NCI-H1694 treated with DMSO at 0.1 percent for 48 hours (cell line): ENCODE measurements at places on chromosomes 3 and 15.
A peak's percentile ranks its signal among the peaks of the same experiment; 100 is the strongest.

DNA sequence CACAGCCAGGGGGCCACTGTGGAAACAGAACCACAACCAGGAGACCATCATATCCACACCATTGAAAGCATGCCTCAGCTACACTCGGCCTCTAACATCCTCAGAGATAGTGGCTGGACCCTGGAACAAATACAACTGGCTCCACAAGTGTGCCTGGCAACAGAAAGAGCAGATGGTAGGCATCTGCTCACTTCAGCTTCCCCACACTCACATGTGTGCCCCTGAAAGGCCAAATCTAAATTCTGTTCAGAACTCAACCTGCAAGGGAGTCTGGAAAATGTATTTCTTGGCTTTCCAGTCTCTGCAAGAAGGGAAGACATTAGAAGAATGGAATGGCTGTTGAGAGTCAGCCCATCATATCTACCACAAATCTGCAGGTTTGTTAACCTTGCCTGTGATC lies 54.7 kb upstream of the CTNNB1 start:
- DNase-seq: no peak

DNA sequence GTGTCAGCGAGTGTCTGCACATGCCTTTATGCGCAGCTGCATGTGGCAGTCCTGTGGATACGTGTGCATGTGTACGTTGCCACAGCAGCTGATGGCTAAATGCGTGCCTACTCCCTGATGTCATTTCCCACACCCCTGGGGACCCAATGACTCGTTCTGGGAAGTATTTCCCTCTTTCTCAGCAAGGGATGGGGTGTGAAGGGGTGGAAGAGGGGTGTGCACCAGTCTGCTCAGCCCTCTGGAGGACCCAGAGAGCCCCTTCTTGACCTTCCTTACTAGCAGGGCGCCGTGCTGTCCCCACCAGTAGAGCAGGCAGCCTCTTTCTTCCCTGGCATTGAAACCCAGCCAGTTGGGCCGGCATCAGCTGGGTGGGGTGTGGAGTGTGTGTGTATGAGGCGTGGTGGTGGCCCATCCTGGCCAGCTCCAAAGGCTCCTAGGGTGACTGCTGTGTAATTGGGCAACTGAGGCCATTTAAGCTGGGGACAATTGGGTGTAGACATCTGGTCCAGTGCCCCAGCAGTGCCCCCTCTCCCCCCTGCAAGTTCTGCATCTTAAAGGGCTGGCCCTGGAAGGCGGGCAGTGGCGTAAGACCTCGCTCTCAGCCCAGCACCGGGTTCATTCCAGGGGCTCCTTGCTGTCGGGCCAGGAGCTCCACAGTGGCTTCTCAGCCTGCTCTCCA lies 19.2 kb downstream of the SNX33 start:
- no peak for DNase-seq

DNA sequence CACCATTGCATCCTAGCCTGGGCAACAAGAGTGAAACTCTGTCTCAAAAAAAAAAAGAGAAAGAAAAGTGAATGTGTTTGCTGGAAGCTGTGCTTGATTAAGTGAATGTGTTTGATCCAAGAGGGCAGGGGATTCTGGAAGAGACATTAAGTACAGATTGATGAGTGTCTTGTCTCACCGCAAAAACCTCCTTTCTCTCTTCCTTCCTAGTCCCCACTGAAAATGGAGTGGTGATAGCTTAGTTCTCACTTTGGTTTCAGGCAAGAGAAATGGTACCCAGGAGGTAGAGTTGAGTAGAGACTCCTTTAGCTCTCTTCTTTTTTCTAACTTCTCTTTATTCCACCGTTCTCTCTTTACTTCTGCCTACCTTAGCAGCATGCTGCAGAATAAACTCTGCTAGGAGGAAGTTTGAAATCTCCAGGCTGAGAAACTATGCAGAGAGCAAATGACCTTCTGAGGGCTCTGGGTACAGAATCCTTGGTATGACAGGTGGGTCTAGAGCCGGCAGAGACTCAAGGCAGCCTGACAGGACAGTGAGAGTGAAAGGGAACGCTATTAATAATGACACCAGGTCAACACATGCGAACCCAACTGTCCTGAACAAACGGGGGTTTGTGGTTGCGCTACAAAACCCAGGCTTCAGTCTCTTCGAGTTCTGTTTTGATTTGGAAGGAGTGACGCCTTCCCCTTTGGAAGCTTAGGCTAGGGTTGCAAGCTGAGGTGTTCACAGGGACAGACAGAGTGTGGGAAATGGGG lies 74.9 kb downstream of the SMAD3 start:
- no peak for DNase-seq

GRCh38 chr3:126321490-126321889 lies 35.7 kb downstream of the KLF15 start:
- DNase-seq: no peak

DNA sequence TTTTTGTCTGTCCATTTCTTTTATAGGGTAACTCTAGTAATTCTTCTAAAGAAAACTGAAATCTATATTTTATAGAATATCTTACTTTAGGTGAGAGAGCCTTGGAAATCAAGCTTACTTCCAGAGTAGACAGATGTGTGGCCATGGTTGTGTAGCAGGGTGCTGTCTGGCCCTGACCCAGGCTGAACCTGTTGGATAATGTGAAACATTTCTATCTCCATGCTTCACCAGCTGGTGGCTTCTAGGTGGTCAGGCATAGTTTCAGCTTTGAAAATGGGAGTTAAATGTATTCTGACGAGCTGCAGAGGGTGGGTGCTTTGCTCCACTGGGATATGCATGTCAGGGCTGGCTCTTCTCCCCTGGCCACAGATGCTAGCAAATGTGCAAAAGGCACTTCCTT lies 20.8 kb upstream of the NR2C2 start:
- DNase-seq: no peak

- DNase-seq: no peak
These were observed 6.2 kb upstream of the SSUH2 start for GRCh38 chr3:8650583-8651416.

DNA sequence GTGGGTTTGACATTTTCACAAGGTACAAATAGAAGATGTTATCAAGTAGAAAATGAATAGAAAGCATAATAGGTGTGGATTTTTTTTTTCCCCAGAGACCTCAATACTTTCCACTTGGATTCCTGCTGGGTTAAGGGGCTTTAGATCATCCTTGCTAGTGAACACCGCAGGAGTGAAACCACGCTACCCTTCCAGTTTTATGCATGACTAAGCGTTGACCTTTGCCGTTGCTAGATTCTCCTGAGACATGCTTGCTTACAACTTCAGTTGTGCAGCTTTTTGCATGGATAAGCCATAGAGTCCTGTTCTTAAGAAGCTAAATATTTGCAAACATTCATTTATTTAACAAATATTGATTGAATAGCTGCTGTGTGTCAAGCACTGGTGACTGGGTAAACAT lies 299.7 kb upstream of the LMCD1 start:
- no peak for DNase-seq

- no peak for DNase-seq
These were observed 153.0 kb upstream of the ARPP21 start for GRCh38 chr3:35486295-35486694.

DNA sequence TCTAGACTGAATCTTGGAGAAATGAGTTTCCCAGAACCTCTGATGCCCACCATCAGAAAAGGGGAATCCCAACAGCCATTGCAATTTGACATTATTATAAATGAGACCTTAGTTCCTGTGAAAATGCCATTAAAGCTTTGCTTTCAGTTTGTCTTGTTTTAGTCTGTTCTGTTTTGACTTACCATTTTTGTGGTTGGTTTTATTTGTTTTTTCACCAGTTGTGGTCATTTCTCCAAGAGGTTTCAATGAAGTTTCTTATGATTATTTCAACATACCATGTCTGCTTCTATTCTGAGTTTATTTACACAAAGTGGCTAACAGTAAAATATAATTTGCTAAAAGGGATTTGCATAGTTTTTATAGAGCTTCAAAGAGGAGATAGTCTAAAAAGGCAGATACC lies 175.0 kb upstream of the MCTP2 start:
- no peak for DNase-seq

DNA sequence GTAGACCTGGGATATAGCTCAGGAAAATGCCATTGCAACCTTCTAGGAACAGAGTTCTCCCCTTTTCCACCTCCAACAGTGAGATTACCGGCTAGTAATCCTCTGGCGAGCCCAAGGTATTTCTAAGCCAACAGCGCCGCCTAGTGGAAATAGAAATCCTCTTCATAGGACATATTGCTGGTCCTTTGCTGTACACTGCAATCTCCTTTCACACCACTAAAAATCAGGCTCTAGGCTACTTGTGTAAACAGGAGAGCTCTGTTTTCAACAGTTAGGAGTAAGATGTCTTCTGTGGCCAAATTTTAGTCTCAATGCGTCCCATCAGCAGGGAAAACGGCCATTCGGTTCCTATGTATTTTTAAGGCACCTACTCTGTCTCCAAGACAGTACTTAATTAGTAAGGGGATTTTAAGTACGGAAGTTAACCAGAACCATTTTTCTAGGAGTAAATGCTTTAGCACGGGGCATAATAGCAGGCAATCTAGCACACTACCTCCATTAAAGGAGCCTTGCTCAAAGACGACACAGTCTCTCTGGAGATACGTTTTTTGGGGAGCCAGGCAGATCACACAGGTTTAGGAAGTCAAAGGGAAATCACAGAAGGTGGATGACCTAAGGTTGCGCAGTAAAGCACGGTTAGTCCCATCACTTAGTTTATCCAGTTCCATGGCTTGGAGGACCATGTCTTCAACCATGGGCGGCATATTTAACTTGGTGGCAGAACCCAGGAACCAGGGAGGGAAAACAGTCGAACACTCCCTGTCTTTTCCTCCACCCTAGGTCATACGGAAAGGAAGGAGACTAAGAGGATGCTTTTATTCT lies 43.8 kb downstream of the NCEH1 start:
- peak; percentile 56 for DNase-seq

DNA sequence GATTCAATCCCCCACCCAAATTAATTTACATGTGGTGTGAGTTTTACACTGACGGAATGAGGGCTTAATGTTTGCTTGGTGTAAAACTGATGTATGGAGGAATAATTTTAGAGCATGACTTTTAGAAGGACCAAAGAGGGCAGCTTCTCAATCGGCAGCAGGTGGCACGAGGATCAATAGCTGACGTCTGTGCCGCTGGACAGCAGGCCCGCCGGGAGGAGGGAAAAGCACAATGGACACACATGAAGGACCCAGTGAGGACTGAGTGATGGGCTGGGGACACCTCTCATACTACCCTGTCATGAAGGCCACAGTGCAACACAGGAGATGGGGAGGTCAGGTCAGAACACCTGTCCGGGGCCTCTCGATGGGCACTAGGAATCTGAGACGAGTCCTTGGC lies 61.4 kb upstream of the NSMCE3 start:
- DNase-seq: no peak

GRCh38 chr15:71294911-71295602 lies 179.8 kb downstream of the THSD4 start:
- DNase-seq: no peak

GRCh38 chr3:96813820-96814650 lies at the start of gene EPHA6:
Gene EPHA6 (plus strand): TSS chr3:96814594.
- DNase-seq: no peak

DNA sequence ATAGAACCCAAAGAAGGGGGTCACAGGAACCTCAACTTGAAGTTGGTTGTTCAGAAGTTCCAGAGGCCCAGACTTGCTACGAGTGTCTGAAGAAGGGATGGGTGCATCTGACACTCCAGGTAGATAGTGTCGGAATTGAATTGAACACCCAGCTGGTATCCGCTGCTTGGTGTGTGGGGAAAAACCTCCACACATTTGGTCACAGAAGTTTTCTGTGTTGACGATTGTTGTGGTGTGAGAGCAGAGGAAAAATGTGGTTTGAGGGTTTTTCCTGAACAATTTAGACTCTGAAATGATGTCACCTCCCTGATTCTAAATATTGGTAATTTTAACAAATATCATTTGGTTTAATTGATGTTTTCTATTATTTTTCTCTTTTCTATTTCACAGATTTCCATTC lies 218.8 kb upstream of the CTNNB1 start:
- no peak for DNase-seq

DNA sequence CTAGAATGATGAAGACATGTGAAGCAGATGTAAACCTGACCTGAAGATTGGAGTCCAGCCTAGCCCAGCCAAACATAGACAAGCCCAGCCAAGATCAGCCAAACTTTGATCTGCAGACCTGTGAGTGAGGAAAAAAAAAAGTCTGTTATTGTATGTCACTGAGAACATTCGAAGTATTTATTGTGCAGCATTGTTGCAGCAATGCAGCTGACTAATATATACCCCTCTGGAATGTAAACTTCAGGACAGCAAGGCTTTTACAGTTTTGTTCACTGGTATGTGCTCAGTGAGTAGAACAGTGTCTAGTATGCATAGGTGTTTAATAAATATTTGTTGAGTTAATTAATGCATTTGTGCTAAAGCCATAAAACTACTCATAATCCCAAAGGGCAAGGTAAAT lies 23.4 kb downstream of the TMEM202 start:
- DNase-seq: no peak

GRCh38 chr15:60464836-60465630 lies 13.9 kb downstream of the ICE2 start:
- DNase-seq: no peak

DNA sequence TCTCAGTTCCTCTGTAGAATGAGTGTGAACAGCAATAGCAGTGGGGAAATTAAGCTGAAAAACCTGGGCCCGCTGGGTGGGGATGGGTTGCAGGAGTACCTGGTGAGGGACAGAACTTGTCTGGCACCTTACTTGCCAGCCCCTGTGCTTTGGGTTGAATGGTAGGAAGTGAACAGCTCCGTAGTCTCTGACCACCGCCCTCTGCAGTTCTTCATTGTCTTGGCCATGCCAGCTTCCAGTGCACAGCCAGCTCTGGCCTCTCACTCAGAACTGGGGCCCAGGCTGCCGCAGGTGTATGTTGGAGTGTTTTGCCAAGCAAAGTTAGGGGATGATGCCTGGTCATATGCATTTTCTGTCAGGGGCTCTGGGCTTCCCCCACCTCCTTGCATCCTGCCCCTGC lies 14.0 kb upstream of the CHST14 start:
- no peak for DNase-seq

GRCh38 chr15:75031848-75032247 lies 8.5 kb downstream of the PPCDC start:
- no peak for DNase-seq
